ENCODE measurements at places on chromosomes 12 and 14.

- DNase-seq, result no peak
Measured at GRCh38 chr12:27285403-27285802, 41.3 kb downstream of the STK38L start.

GRCh38 chr12:64332296-64332695 is 58.3 kb downstream of the C12orf56 start:
- DNase-seq, result no peak

- no peak for DNase-seq
Measured at GRCh38 chr14:94412671-94413638, 24.6 kb upstream of the SERPINA1 start.

- no peak for DNase-seq
Measured at GRCh38 chr12:120628919-120629318, 11.5 kb upstream of the CABP1 start.

GRCh38 chr14:96037891-96038557 is 1.1 kb upstream of the C14orf132 start:
- DNase-seq, result no peak

GRCh38 chr12:52139147-52139546 is 52.7 kb downstream of the KRT80 start:
- no peak for DNase-seq

GRCh38 chr14:58899317-58899713 is 261.6 kb downstream of the DACT1 start:
- DNase-seq, result no peak

GRCh38 chr12:52980650-52981423 is 25.4 kb upstream of the EIF4B start:
- peak; percentile 68 for DNase-seq

- no peak for DNase-seq
Measured at GRCh38 chr14:64053694-64054669, 201.2 kb downstream of the SYNE2 start.

GRCh38 chr12:50039151-50039835 is 14.0 kb upstream of the RACGAP1 start:
- peak; percentile 80 for DNase-seq

DNA sequence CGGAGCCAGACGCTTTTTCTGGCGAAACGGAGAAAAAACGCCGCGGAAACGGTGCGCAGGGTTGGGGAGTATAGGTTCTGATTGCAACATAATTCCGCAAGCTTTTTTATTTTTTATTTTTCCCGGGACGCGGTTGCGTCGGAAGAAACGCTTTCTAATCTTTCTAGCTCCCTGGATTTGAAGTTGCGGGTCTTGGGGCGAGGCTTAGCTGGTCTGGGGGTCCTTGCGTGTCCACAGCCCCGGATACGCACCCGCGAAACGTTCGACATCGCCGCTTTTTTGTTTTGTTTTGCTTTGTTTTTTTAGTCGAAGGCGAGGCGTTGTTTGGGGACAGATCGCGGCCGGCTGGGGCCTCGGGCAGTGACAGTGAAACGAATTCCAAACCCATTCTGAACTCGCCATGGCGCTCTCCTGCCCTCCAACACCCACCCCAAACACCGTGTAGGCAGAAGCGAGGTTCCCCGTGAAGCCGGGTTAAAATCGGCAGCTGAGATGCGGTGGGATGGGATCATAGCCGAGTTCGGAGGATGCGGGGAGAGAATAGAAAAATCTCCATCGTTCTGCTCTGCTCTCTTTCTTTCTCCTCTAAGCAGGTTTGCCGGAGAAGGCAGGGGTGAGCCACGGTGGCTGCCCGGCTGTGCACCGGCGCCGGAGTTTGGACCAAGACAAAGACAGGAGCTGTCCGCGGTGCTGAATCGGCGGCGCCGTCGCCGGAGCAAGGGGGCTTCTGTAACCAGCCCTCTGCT is 8.1 kb upstream of the LHX5 start:
- DNase-seq, result no peak

- DNase-seq, result no peak
Measured at GRCh38 chr14:41521891-41522290, 84.8 kb upstream of the LRFN5 start.

DNA sequence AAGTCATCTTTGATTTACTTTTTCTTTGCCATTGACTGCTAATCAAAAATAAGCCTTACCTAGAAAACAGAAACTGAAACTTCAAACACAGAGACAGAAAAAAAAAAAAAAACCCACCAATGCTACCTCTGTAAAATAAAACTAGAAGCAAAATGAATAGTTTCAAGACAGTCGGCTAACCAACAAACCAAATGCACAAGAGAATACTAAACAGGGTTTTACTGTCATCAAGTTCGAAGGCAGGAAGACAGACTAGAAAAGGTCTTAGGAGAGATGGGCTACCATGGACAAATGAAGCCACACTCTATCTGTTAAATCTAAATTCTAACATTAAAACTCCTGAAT is 59.5 kb downstream of the SEL1L start:
- no peak for DNase-seq

DNA sequence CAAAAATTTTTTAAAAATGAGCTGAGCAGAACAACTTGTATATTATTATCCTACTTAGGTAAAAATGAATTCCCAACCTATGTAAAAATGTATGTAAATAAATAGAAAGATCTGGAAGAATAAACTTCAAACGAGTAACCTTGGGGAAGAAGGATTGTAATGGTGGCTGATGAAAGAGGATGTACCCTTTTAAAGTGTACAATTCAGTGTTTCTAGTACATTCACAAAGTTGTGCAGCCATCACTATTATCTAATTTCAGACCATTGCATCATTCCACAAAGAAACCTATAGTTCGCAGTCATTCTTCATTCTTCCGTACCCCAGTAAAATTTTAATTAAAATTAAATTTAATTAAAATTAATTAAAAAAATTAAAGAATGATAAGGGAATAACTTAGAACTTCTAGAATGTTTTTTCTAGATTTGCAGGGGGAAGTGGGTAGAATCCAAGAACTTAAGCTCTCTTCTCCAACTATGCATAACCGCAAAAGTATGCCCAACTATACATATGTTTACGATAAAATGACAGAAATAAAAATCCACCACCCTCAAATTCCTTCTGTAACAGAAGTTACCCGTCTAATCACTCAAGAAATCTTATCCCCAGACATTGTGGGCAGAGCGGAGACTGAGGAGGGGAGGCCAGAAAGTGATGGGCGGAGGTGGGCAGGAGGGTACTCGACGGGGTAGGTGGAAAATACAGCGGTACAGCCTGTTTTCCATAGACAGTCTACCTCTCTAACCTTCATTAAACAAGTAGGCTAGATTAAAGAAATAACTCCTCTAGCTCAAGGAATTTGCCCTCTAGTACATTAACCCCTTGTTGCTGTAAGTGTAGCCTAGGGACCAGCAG is 921 bp downstream of the DEPDC4 start:
- no peak for DNase-seq

- DNase-seq, result no peak
Measured at GRCh38 chr14:77125281-77125801, 16.2 kb downstream of the ZDHHC22 start.

DNA sequence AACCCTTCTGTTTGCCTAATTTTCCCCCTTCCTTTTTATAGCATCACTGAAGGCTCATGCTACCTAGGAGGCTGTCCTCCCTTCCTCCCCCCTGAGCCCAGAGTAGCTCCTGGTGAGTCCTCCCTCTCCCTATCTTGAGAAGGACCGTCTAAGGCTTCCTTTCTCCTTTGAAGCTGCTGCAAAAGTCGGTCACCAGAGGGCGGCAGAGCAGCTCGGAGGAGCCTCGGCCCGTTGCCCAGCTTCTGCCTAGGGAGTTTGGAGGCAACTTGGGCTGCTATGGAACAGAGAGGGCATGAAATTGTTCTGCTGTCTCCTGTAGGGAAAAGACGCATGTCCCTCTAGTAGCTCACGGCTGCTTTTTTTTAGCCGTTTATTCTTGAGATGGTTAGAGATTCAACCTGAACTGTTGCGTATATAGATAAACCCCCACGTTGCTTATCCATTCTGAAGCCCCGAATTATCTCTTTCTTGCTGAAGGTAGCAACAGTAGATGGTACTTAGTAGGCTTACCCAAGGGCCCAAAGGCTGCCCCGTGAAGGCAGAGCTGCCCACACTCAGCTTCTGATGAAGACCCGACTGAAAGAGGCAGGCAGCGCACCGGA is 5.7 kb downstream of the WNT5B start:
- peak; percentile 36 for DNase-seq

GRCh38 chr12:121581686-121582429 is 1.0 kb upstream of the KDM2B start:
- DNase-seq, result no peak

DNA sequence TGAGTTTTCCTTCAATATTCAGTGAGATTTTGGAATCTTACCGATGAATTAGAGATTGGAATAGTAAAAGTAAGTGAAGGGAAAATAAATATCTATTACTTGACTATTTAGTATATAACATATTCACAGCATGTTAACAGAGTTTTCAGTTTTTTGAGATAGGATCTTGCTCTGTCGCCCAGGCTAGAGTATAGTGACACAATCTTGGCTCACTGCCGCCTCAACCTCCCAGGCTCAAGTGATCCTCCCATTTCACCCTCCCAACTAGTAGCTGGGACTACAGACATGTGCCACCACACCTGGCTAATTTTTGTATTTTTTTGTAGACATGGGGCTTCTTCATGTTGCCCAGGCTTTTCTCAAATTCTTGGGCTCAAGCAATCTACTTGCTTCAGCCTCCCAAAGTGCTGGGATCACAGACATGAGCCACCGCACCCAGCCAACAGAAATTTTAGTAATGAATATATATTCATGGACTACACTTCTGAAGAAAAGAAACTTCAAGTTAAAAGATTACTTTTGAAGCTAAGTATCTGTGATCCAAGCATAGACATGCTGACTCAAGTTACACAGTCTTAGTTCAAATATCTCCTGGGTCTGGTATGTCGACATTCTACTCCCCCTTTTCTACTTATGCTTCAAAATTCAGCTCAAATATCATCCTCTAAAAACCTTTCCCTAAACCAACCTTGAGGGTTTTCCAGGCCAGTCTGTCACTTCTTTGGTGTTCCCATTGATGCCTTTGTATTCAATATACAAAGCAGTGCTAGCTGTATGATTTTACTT is 13.8 kb downstream of the UBE2N start:
- DNase-seq, result no peak

DNA sequence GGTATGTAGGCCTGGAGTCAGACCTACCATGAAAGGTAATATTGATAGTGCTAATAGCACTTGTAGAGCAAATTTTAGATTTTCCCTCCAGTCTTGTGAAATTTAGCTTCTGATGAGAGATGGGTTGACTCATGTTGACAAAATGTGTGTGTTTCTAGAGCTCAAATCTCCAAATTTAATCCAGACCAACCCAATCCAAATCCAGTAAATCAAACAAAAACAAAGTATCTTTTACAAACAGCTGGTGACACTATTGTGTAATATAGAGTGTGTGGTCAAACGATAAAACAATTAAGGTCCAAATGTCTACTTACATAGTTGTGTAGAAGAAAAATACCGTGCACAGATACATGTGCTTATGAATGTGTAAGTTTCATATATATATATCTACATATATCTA is 63.4 kb upstream of the KITLG start:
- no peak for DNase-seq

DNA sequence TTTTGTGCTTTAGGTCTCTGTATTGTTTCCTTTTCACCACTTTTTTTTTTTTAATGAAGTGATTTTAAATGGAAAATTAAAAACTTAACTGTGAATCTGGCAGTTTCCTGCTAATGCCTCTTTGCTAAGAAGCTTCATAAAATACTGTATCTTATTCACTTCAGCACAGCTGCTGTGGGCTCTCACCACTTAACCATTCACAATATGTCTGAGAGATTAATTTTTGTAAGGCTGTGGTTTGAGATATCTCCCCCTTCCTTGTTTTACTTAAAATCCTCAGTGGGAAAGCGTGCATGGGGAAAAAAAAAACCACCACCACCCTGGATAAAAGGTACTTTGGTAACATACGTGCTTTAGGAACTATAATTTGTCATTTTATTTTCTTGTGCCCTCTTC is 115.9 kb downstream of the ETV6 start:
- no peak for DNase-seq

DNA sequence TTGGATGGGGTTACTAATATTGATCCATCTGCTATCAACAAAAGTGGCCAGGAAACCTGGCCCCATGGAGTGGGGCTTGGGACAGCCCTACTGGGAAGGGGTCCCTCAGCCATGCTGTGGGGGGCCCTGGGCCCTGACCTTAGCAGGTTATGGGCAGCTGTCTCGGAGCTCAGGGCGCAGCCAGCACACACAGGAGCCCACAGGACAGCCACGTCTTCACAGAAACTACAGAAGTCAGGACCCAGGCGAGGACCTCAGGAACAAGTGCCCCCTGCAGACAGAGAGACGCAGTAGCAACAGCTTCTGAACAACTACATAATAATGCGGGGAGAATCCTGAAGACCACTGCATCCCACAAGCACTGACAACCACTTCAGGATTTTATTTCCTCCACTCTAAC is 11.9 kb upstream of the FKBP11 start:
- no peak for DNase-seq

DNA sequence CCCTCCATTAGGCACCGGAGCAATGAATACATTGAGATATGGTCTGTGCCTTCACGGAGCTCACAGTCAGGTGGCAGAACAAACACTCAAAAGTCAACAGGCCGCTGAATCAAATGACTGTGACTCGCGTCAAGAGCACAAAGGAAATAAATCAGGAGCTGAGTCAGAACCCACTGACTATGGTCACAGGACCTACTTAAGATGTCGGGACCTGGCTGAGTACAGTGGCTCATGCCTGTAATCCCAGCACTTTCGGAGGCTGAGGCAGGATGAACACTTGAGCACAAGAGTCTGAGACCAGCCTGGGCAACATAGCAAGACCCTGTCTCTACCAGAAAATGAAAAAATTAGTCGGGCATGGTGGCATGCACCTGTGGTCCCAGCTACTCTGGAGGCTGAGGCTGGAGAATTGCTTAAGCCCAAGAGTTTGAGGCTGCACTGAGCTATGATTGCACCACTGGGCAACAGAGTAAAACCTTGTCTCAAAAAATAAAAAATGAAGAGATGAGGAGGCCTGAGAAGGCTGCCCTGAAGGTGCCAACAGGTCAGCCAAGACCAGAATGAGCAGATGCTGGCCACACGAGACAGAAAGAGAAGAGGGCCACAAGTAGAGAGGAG is 19.9 kb downstream of the TMEM233 start:
- no peak for DNase-seq

GRCh38 chr12:104006929-104007328 is 41.3 kb downstream of the TDG start:
- no peak for DNase-seq

- DNase-seq, result no peak
Measured at GRCh38 chr12:120199025-120199424, 1.9 kb downstream of the RPLP0 start.

DNA sequence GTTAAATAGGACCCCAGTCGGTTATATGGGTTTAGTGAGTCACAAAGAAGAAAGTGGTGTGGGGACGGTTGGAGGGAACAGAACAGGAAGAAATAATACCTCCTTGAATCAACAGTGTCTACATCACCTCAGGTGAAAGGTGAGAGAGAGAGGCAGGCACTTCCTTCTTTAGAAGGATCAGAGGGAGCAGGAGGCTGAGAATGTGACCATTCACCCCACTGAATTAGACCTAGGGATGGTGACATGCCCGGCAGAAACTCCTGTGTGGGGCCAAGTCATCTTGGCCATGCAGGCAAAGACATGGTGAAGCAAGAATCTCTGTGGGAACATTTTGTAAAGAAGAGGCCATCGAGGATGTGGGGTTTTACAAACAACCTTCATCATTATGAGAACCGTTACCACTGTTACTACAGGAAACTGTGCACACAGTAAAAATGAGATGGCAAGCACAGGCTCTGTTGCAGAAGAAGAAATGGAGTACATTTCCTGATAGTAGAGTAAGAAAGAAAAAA is 1196.9 kb downstream of the VRK1 start:
- DNase-seq, result no peak

- no peak for DNase-seq
Measured at GRCh38 chr14:74938531-74939495, 15.8 kb upstream of the RPS6KL1 start.
